Activated T-cell treated with anti-CD3 and anti-CD28 coated beads, Interleukin-2, amount 50 U/mL, for 48 hours (primary cell): ENCODE measurements at places on chromosomes 3 and 15.

- no peak for DNase-seq
Observed at GRCh38 chr3:69774029-69774428, 34.8 kb downstream of the MITF start.

GRCh38 chr3:64163755-64164148 is 61.5 kb downstream of the PRICKLE2 start:
- DNase-seq = no peak

DNA sequence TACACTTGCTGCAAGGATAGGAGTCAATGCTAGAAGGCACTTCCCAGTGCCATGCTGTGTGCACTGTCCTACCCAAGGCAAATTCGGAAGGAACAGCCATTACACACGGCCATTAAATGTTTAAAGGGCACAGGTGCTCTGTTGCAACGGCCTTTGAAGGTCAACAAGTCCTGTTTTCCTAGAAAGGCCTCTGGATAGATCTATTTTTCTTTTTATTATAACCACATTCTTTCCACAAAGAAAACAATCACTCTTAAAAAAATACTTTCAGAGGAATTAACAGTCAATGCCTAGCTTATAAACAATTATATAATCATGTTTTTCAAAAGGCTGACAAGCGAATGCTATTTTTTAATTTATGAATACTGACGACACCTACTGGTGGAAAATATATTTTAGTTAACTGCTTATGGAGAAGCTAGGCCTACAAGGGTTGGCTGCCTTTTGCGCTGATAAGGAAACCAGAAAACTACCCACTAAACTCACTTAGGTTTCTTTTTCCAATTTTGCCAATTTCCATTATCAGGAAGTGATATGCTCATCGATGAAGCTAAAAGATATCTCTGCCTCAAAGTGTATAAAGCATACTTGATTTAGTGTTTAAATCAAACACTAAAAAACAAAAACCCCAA is 2.4 kb downstream of the ARHGEF3 start:
- no peak for DNase-seq

DNA sequence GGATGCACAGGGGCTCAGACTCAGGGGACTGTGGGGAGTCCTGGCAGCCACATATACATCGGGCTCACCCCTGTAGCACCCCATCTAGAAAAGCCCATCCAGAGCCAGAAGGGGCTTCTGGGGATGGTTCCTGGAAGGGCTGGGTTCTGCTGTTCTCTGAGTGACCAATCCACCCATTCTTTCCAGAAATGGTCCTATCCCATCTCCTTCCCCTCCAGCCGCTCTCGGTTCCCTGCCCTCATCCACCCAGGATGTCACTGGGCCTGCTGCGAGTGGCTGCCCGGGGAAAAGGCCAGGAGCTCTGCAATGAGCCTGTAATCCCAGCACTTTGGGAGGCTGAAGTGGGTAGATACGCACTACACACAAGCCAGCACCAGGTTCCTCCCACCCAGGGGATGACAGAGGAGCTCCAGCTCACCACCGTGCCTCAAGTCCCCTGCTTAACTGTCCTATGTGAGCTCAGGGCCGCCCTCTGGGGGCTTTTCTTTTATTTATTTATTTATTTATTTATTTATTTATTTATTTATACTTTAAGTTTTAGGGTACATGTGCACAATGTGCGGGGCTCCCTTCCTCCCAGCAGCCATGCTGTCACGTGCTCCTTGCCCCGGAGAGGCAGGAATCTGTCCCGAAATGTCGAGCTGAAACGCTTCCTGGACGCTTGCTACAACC is 13.6 kb upstream of the CSK start:
- no peak for DNase-seq
